ENCODE measurements at places on chromosomes 5 and 9.

DNA sequence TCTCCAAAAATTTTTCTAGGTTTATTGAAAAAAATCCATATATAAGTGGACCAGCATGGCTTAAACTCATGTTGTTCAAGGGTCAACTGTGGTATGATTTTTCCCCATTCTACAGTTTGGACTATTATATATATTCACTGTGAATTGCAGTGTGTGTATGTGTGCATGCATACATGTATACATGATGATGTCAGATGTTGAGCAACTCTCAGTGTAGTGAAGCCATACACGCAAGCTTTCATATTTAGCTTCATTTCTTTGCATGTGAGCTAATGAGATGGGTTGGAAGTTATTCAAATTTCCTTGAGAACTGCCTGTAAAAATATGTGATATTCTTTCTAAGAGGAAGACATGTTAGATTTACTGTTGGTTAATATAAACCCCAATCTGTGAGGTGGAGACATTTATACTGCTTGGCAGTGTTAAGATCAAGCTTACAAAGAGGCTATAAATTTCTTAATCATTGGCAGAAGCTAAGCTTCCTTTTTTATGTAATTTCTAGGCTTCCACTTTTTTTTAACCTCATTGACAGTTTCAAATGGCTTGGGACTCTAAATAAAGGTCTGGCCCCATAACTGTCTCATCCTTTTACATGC, 134.8 kb downstream of the GABRG2 start:
- DNase-seq = no peak

DNA sequence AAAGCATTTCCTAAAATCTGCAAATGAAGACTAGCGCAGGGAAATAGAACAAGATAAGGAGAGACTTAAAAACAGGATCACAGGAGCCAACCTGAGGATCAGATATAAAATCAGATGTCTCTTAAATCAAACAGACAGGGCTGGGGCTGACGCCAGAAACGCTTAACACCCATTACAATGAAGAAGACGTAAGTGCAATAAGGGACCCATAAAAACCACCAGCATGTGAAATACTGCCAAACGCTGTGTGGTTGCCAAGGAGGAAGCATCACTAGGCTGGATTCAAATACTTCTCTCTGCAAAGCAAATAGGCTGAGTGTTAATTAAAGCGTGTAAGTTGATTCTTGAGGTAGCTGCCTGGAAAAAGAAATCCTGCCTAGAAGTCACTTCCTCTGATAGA, 74.4 kb upstream of the ATP10B start:
- no peak for DNase-seq

GRCh38 chr5:60395712-60396329, 304.1 kb downstream of the DEPDC1B start:
- DNase-seq = no peak

- DNase-seq = peak; percentile 22
Observed at GRCh38 chr5:39473156-39473775, 48.5 kb upstream of the DAB2 start.

GRCh38 chr5:115262011-115262320, 711 bp downstream of the PGGT1B start:
- peak; percentile 25 for DNase-seq

GRCh38 chr5:132027027-132027426, 15.6 kb upstream of the ACSL6 start:
- DNase-seq = no peak

- no peak for DNase-seq
Observed at GRCh38 chr9:135410831-135411473, 68.6 kb upstream of the PPP1R26 start.

All from AG08396 (cell line).